ENCODE measurements at places on chromosomes 1 and 21. TPM values are rescaled to one million over a fixed set of nuclear protein-coding genes. Genes with fewer than 3 reads are reported as not detected.

- no peak for DNase-seq
Measured at GRCh38 chr1:175343945-175344344, 151.4 kb upstream of the KIAA0040 start.

DNA sequence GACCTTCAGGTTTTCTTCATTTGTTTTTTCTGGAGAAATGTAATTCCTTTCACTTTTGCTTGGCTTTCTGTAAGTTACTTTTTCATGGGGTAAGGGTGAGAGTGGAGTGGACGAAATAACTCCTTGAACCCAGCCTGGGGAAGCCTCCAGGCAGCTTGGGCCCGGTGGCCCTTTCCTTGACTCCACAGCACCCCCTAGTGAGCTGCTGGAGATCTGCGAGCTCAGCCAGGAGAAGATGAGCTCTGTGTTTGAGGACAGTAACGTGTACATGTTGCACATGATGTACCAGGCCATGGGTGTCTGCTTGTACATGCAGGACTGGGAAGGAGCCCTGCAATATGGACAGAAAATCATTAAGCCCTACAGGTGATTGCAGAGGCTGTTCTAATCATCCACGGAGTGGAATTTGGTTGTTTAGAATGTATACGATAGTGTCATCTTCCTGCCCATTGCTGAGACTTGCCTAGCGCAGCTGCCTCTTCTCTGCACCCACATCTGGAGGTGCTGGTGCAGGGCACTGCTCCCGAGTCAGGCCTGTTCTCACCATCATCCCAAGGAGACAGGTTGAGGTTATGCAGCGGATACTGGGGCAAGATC, 51.0 kb downstream of the SMYD2 start:
- DNase-seq, result no peak

DNA sequence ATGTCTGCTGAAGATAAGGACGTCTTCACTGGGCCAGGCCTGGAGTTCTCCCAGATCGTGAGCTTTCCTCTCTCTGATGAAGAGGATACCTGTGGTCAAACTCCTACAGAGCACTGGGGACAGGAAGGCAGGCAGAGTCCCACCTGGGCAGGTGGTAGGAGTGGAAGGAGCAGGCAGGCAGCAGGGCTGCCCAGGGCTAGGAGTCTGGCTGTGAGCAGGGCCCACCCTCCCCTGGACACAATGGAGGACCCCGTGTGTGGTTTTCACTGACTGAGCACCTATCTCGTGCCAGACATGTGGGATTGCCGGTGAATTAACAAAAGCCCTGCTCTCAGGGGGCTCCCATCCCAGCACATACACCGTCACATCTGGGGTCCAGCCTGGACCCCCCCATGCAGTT, 4.9 kb upstream of the SAMD11 start:
- DNase-seq, result no peak

DNA sequence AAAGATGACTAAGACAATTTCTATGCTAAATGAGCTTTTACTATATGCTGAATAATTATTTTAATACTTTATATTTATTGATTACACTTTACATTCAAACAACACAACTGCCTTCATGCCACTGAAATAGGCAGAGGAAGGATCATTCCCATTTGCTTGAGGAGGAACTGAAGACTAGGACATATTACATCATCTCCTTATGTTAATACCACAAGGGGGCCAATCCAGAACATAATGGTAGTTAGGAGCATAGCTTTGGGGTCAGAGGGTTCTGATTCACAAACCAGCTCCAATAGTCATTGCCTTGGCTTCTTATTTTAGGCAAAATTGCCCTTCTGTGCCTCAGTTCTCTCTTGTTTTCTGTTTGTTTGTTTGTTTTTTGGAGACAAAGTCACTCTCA, 306.5 kb downstream of the KCNH1 start:
- no peak for DNase-seq

GRCh38 chr1:236009191-236009590, 55.7 kb downstream of the NID1 start:
- DNase-seq, result no peak

DNA sequence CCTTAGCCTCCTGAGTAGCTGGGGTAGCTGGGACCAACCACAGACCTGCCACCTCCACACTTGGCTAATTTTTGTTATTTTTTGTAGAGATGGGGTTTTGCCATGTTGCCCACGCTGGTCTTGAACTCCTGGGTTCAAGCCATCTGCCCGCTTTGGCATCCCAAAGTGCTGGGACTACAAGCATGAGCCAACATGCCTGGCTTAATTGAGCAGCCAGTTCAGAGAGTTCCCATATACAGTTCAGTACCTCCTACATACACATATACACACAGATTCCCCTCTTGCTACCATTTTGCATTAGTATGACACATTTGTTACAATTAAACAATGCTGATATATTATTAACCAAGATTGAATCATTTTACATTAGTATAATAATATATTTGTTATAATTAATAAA, 2.9 kb downstream of the RNPEP start:
- no peak for DNase-seq

GRCh38 chr1:16208270-16208987, 4.0 kb downstream of the ARHGEF19 start:
- DNase-seq, result no peak

DNA sequence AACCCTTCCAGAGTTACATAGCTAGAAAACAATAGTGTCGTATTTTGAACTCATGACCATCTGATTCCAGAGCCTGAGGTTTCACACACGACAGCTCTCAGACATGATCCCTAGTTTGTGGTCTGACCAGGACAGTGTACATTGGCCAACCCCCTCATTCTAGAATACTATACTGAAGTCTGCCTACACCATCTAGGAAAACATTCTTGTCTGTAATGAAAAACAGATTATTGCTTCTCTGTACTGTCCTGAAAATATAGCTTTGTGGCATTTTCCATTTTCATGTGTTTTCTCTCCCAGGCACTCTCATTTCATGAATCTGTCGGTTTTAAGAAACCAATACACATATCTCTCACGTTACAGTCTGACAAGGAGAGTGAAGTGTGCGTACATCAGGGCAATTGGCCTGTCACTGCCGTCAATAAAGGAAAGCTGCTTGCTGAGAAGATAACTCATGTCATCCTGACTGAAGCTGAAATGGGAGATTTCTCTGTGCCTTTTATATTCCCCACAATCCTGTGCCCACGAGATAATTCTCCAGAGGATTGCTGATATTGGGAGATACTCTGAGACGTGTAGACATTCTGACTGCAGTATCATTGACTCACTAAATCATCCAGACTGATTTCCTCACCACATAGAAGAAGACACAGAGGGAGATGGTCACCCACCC, 585.6 kb downstream of the PLPP3 start:
- no peak for DNase-seq

DNA sequence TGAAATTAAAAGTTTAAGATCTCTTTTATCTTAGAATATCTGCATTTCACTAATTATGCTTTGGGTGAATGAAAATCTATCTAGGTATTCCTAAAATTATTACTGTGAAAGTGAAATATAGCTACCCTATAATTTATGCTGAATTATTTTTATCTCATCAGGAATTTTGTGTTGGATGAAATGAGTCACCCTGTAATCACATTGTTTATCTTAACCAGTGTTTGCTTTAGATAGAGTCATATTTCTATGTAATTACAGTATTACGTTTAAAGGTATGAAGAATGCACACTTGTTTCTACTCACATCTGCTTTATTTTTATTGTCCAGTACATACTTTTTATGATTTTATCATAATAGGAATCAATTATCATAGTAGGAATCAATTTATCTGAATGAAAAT, 249.2 kb downstream of the NCAM2 start:
- DNase-seq, result no peak

- no peak for DNase-seq
Measured at GRCh38 chr1:243447347-243447746, 191.5 kb downstream of the SDCCAG8 start.

DNA sequence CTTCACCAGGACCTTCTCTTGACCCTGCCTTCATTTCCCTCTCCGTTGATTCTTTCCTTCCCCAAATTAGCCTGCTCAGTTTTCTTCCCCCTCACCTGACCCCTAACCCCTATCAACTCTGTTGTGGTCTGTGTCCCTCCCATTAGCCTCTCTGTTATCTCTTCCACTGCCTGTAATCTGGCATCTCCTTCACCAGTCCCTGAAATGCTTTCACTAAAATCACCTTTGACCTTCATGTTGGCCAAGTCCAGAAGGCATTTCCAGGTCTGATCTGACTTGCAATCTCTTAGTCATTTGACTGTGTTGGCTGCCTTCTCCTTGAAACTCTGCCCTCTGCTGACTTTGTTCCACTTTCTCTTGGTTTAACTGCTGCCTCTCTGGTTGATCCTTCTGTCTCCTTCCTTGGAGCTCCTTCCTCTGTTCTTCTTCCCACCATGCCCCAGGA, 28.2 kb downstream of the ATP8B2 start:
- DNase-seq, result peak; percentile 33

- DNase-seq, result no peak
Measured at GRCh38 chr1:200739702-200740570, 1.2 kb downstream of the CAMSAP2 start.

GRCh38 chr1:17948594-17948993, 159.0 kb upstream of the IGSF21 start:
- DNase-seq, result no peak

DNA sequence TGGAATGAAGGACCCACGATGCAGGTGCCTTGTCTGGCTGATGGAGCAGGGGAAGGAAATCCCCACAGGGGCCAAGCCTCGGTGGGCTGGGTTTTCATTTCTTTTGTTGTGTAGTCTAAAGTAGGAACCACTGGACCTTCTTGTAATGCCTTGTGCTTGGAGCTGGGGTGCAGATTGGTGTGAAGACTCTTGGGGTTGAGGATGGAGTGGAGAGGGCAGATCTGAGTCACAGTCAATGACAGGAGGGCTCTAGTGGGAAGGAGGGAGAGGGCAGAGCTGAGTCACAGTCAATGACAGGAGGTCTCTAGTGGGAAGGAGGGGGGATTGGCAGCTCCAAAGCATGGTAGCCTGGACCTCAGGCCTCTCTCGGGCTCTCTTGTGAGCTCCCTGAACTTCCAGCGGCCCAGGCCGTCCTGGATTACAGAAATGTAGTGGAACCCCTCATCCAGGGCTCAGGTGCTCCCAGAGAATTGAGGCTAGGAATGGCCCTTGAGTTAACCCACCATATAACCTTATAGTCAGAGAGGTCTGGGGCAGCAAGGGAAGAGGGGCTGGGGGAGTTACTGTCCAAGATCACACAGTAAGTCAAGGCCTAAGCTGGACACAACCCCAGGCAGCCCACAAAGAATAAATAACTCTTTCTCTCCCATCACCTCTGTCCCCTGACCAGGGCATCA, 313.8 kb downstream of the MATN1 start:
- no peak for DNase-seq

DNA sequence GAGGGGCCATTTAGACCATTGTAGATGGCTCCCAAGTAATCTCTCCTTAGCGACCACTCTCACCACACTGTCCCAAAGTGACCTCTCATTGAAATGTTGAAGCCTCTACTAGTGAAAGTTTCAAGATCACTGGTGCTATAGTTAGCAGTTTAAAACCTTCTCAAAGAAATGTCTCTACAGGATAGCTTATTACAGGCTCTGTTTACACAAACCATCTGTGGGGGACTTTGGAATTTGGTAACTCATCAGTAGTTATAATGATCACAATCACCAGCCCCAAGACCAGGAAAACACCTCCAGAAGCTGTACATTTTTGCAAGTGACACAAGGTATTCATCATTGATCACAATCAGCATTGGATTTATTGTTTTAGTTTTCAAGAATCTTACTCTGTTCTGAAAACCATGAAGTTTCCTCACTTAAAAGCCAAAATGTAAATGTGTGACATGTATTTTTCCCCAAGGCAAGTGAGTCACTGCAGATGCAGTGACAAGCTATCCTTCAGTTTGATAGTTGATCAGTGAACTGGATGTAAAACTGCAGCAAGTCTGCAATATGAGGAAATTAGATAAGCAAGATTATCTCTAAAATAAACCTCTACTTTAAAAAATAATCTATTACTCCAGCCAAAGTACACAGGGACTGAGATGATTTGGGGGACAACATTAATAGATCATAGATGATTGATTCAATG, 41.9 kb downstream of the C21orf91 start:
- DNase-seq, result no peak

- DNase-seq, result no peak
Measured at GRCh38 chr1:181119093-181119989, 30.8 kb downstream of the IER5 start.

- no peak for DNase-seq
Measured at GRCh38 chr1:179742717-179743678, at the start of gene FAM163A. FAM163A (plus strand) TSS chr1:179743291; CDS start chr1:179813098, 69,807 bp downstream.

GRCh38 chr1:53047737-53048736, 14.0 kb upstream of the PODN start:
- peak; percentile 52 for DNase-seq

GRCh38 chr1:51032936-51033335, 62.9 kb downstream of the CDKN2C start:
- no peak for DNase-seq

DNA sequence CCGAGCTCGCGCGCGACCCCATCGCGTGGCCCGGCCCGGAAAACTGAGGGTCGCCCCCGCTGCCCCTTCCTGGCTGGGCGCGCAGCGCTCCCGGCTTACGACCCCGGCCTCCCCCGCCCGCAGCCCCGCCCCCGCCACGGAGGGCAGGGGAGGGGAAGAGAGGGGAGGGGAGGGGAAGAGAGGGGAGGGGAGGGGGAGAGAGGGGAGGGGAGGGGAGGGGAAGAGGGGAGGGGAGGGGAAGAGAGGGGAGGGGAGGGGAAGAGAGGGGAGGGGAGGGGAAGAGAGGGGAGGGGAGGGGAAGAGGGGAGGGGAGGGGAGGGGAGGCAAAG, 6.7 kb upstream of the ANKRD65 start:
- DNase-seq, result no peak

DNA sequence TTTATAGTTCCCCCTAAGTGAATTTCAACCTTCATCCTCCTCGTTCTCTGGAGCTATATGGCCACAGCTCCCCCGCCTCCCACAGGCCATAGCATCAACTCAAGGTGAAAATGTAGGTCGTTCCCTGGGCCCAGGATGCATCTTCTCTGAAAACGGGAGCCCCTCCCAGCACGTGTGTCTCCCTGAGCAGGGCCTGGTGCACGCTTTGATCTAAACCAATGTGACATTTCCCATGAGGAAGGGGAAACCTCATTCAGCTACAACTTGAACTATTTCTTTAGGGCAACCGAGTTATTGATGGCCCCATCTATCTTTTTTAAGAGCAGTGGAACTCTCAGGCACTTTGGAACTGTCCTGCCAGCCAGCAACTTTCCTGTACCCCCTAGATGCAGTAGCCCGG, 57.8 kb upstream of the BACE2 start:
- no peak for DNase-seq

APCS gene
- total RNA-seq, result not detected

ERRFI1 gene
- total RNA-seq, result 120 TPM

ESPN gene
- total RNA-seq, result not detected

HPCAL4 gene
- total RNA-seq, result 0.07 TPM

LRRC71 gene
- total RNA-seq, result not detected

CASQ2 gene
- not detected for total RNA-seq

AQP10 gene
- not detected for total RNA-seq

B4GALT2 gene
- 69.5 TPM for total RNA-seq

MYOCOS gene
- total RNA-seq, result 0.07 TPM

KCNJ9 gene
- not detected for total RNA-seq

ESRRG gene
- 0.52 TPM for total RNA-seq

TIMM17A gene
- 81.5 TPM for total RNA-seq

LHX4 gene
- total RNA-seq, result 0.14 TPM

LGR6 gene
- not detected for total RNA-seq
